ENCODE measurements at places on chromosomes 2 and 18.

DNA sequence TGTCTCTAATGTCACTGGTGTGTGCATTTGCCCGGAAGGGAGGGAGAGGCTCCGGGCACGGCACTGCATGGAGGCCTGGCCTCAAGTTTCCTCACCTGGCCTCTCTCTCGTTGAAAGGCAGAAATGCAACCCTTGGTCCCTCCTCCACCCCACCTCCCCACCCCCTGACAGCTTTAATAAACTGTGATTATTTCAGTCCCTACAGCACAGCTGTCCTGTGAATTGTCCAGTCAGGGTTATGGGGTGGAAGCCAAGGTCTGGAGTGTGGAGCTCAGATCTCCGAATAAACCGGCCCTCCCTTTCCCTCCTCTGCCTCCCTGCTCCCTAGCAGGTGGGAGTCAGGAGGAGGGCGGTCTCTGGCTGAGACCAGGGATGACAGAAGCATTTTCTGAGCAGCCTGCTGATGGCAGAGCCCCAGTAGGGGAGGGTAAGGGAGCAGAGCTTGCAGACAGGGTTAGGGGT lies 199.2 kb upstream of the SMAD2 start:
- no peak for DNase-seq

GRCh38 chr2:128664499-128664971 lies 345.9 kb upstream of the HS6ST1 start:
- peak; percentile 21 for DNase-seq

GRCh38 chr18:12056034-12056883 lies 37.4 kb upstream of the ANKRD62 start:
- no peak for DNase-seq

GRCh38 chr2:3535794-3536681 lies 16.7 kb upstream of the ADI1 start:
- DNase-seq = peak; percentile 52

GRCh38 chr18:68714366-68714711 lies 569 bp downstream of the TMX3 start:
- DNase-seq = no peak

DNA sequence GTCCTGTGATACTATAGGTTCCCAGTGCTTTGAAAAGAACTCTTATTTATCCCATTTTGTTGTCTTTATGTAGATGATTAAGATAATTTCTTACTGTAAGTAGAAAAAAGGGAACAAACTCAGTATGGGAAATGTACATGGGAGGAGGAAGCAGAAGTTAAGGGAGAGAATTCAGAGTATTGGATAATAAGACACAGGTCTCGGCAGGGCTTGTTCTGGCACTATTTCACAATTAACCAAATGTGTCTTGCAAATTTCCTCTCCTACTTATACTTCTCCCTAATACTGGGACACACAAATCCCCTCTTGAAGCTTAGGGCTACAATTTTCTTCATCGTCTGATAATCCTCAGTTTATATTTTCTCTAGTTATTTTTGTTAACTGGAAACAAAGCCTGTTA lies 744.0 kb downstream of the ADCYAP1 start:
- DNase-seq = peak; percentile 75

- DNase-seq = no peak
Measured at GRCh38 chr2:68997401-68997800, 15.6 kb upstream of the ANTXR1 start.

GRCh38 chr18:61502472-61502871 lies 169.2 kb downstream of the CDH20 start:
- peak; percentile 42 for DNase-seq

GRCh38 chr2:177984749-177985148 lies 87.8 kb downstream of the PDE11A start:
- DNase-seq = no peak

- DNase-seq = peak; percentile 9
Measured at GRCh38 chr2:51511002-51511401, 479.1 kb upstream of the NRXN1 start.

DNA sequence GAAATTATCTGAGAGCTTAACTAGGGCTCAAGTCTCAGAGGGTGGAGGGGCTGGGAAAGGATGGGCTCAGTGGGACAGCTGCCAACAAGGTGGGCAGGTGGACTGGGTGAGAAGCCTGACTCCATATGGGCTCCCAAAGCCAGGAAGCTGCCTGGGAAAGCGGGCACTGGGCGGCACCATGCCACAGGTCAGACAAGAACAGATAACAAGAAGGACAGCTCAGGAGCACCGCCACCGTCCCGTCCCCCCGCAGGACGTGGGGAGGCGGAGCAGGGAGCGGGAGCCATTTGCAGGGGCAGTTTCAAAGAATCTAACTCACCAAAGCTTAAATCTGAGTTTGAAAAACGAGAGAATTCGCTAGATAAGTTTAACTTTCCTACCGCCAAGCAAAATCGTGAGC lies 45.6 kb downstream of the NETO1 start:
- DNase-seq = no peak

All from inflammatory macrophage (primary cell).